ENCODE measurements at places on chromosomes 5 and 9. TPM values are rescaled to one million over a fixed set of nuclear protein-coding genes. Genes with fewer than 3 reads are reported as not detected.

Gene PCDHGB3
- 3.5 TPM for total RNA-seq

Gene NR6A1
- 0.45 TPM for total RNA-seq

Gene RPS14
- total RNA-seq: 4,222 TPM

Gene PIP5KL1
- 0.94 TPM for total RNA-seq

Gene INVS
- 28.2 TPM for total RNA-seq

Gene PCDHGB7
- 6.7 TPM for total RNA-seq

Gene CANX
- total RNA-seq: 626 TPM

Gene TRIM36
- total RNA-seq: 0.12 TPM

Gene RETREG1
- total RNA-seq: 0.45 TPM

Gene UBAP2
- total RNA-seq: 13.5 TPM

Gene ATP10B
- total RNA-seq: not detected

Gene SLC36A2
- total RNA-seq: not detected

Gene GPX8
- 81.6 TPM for total RNA-seq
